Stimulated activated CD4-positive, alpha-beta T cell treated with anti-CD3 and anti-CD28 coated beads, Interleukin-4, amount 100 ng/mL, for 4 hours (primary cell): ENCODE measurements at places on chromosomes 13 and 19.

- DNase-seq: no peak
Observed at GRCh38 chr13:101453784-101454201, 1.3 kb downstream of the ITGBL1 start.

DNA sequence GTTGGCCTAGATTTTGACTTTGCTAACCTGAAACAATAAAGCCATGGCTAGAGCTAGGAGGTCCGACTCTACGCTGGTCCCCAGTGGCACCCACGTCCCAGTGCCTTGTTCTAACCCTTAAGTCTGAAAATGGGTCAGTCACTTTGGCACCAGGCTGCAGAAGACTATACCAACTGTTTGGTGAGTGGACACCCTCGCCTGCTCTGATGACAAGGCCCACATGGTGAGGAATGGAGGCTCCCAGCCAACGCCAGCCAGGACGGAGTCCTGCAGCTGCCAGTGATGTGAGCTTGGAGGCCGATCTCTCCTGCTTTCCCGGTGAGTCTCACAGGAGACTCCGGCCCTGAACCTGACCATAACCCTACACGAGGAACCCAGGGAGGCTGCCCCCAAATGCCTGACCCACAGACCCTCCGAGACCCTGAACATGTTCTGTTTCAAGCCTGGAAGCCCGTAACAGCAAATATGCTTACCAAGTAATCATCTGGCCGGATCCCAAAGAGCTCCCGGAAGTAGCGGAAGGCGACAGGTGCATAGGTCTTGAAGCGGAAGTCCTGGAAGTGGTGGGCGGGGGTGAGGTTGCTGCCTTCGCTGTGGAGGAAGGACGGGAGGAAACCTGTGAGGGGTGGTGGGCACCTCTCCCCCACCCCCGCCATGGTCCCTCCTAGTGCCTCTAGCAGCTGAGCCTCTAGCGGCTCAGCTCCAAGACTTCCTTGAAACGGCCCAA is 34.1 kb upstream of the CACTIN start:
- DNase-seq: no peak

DNA sequence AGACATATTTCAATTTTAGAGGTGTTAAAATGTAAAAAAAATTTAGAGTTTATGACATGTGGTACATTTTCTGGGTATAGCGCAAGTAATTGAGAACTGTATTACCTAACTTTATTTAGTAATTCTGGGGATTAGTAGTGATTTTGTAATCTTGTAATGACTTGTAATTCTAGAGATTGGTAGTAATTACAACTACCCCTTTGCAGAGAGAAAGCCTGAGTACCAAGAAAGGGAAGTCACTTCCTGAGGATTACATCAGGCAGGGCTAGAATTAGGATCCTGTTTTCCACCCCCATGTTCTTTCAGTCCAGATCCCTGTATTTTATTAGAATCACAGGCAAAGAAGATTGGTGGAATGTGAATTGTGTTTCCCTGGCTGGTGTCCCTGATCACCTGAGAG is 274.9 kb downstream of the KCNRG start:
- DNase-seq: no peak

GRCh38 chr19:7983286-7983950 is 22.0 kb downstream of the ELAVL1 start:
- DNase-seq: no peak
